Uterus (tissue), 4 donors: ENCODE measurements at places on chromosomes 7 and 10. TPM values are rescaled to one million over a fixed set of nuclear protein-coding genes. Genes with fewer than 3 reads are reported as not detected.
A peak's percentile ranks its signal among the peaks of the same experiment; 100 is the strongest.

FANK1 gene
- 6.7 TPM for total RNA-seq

TMEM184A gene
- total RNA-seq = not detected

SYT15B gene
- 2.6 TPM for total RNA-seq

VWDE gene
- total RNA-seq = 23.2 TPM

ATAD1 gene
- total RNA-seq = 48.3 TPM

HOXA10 gene
- 114 TPM for total RNA-seq

LLCFC1 gene
- total RNA-seq = not detected

DNA sequence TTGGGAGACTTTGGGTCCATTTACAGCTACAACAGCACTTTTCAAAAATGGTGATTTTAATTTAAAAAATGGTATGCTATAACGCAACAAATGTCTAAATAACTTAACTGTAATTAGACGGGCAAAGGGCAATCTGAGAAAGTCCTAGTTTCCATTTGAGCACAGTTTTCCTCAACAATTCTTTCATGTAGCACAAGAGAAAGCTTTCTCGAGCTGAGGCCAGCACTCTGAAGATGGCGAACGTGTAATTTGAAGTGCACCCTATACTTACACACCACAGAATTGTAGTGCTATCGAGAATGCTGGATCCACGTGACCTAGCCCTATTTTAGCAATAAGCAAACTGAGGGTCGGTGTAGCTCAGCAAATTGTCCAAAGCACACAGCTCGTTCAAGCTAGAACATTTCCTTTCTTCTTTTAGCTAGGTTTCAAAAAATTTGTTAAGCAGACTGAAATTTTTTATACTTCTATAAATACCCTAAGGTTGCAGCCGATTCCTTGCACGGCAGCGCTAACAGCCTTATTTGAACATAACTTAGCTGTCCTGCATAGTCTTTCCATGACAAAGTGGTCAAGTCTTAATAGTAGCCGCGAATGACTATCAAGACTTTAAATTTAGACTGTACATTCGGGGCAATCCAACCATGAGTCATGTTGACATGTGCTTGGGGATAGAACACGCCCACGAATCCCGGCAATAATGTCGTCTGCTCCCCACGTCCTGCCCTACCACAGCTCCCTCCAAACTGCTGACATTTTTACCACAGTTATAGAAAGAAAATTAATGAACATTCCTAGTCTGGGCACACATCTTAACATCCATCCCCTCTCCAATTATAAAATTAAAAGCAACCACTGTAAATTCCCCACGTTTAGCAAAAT, 10.0 kb downstream of the KLF6 start:
- DNase-seq = peak; percentile 59

DNA sequence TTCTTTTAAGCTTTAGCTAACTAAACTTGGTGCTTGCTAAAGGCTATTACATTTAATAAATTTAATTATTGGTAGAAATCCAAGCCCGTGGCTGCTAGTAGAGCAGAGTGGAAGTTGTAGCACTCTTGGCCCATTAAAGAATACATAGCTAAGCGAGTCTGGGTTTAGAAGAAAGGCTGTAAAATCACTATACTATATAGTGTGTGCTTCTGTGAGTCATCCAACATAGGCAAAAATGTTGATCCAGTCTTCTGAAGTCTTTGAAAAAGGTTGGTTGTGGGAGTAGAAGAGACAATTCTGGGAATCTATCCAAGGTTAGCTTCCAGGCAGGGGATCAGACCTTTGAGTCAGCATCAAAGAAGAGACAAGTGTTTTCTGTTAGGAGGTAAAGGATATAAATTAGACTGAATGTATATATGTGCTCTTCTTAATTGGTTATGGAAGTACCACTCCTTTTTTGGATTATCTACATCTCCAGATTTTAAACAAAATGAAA, 664.2 kb downstream of the NXPH1 start:
- DNase-seq = no peak

DNA sequence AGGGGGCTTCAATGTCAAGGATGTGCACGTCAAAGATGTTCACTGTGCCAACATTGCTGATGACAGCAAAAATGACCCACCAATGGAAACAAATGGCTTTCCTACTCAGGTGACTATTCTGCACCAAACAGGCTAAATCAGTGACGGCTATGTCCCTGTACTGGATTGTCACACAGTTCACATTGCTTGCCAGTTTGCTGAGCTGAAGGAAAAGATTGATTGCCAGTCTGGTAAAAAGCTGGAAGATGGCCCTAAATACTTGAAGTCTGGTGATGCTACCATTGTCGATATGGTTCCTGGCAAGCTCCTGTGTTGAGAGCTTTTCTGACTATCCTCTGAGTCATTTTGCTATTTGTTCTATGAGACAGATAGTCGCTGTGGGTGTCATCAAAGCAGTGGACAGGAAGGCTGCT, 202.2 kb upstream of the ETV1 start:
- DNase-seq = no peak

DNA sequence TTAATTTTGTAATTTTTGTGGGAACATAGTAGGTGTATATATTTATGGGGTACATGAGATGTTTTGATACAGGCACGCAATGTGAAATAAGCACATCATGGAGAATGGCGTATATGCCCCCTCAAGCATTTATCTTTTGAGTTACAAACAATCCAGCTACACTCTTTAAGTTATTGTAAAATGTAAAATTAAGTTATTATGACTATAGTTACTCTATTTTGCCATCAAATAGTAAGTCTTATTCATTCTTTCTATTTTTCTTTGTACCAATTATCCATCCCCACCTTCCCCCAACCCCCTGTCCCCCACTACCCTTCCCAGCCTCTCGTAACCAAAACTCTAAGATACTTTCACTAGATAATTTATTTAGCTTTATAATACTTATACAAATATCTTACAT, 7.8 kb upstream of the PNPLA8 start:
- DNase-seq = no peak

DNA sequence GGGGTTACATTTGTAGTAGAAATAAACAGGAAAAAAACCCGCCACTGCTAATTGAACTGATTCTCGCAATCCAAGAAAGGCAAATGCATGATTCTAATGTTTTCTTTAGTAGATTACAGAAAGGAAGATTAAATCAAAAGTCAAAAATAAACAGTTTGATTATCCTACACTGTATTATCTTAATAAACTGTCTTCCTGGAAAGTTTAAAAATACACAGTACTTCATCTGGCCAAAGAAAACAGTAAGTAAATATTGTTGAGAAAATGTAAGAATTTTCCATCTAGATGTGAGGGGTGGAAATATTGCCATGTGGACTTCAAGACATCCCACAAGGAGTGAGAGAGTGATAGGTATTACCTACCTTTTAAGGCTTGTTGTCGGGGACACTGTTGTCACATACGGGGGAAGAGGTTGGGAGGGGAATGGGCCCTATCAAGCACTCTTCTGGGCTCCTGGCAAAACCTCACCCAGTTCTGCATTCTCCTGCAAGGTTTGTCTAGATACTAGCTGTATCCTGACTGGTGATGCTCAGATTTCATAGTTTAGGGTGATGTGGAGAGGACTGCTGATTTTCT, 17.8 kb downstream of the GRK5 start:
- no peak for DNase-seq

GRCh38 chr10:91983416-91983815, 59.8 kb downstream of the BTAF1 start:
- no peak for DNase-seq

GRCh38 chr10:48900371-48900801, 39.3 kb downstream of the LRRC18 start:
- no peak for DNase-seq

GRCh38 chr10:15149042-15149771, 19.3 kb downstream of the NMT2 start:
- no peak for DNase-seq

- no peak for DNase-seq
Measured at GRCh38 chr7:66399566-66399965, 194.4 kb downstream of the TPST1 start.

GRCh38 chr10:130557181-130557845, 421.1 kb downstream of the GLRX3 start:
- no peak for DNase-seq

DNA sequence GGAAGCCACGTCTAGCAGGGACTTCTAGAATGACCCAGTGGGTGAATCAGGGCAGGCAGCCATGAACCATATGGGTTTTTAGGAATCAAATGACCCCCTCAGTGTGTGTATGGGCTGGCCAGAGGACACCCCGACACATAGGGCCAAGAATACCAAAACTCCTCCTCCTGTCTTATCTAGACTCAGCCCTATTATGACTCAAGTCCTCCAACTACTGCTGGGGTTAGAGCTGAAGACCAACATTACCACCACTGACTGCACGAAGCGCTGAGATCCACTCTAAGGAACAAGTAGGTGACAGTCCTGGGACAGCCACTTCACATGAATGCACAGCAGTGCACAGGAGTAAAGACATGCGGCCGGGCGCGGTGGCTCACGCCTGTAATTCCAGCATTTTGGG, 11.5 kb upstream of the SVOPL start:
- DNase-seq = no peak

DNA sequence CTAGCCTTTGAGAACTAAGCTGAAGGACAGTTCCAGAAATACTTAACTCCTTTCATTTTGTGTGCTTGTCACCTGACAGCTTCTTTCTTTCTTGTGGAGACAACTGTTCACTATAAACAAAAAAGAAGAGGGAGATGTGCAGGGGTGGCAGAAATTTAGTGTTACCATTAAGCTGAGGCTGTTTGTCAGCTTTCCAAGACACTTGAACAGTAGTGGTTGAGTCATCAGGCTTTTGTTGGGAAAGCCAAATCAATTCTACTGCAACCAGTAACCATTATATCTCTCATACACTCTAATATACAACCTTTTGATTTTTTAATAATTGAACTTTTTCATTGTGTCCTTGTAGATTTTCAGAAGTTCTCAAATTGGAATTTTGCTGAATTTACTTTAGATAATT, 75.3 kb downstream of the POLL start:
- DNase-seq = no peak

DNA sequence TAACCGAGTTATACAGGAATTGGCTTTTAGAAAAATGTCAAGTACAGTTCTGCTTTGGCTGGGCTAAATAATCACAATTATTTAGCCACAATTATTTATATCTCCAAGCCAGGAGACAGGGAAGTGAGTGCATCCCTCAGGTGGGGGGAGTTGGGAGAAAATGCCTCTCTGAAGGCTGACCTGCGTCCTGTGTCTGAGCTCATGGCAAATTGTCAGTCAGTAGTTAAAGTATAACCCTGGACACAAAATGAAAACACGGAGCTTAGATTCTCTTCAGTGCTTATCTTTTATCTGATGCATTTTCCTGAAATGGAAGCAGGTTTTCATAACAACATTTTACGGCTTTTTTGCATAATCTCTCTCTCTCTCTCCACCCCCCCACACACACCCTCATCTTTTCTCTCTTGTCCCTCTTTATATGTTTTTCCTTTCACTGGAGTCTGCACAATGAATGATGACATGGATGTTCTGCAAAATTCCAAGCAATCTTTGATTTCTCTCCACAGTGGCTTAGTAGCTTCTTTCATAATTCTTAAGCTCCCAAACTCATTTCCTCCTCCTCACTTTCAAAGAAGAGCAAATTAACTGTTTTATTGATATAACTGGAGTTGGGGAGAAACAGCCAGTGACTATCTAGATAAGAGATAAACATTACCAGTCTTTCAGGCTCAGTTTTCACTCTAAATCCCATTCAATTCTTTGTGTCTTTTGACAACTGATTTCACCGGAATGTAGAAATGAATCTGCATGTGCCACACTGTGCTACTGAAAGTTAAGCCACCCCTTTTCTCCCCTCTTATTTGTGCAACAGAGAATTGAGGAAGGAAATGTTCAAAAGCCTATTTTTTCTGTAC, 521.4 kb upstream of the GHITM start:
- no peak for DNase-seq

DNA sequence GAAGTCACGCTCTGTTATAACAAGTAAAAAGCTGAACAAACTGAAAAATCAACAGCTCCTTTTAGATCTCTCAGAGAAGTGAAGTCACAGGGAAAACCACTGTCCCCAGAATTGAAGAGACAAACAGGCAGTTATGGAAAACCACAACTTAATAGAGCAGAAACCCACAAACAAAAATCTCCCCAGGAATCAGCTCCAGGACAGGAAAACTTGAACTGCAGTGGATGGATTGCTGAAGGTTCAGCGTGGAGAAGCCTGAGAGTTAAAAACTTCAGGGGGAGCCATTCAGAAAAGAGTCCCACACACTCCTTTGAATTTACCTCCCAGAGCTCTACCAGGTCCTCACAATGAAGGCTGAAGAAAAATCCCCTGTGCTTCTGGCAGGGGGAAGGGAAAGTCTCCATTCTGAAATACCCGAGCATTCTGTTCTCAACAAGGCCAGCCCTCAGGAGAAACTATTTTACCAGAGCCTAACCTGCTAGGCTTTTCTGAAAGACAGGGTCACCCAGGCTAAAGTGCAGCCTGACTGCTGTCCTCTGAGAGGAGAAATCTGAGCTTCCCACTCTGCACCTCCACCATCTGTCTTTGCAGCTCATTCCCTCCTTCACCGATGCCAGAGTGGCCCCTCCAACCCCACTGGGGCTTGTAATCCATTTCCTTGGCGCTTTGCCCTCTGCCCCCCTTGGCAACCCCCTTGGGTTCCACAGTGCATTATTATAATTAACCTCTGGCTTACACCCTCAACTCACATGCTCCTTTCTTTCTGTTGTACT, 65.0 kb upstream of the CCNY start:
- DNase-seq = no peak

- no peak for DNase-seq
Measured at GRCh38 chr10:1157615-1157933, 101.4 kb downstream of the WDR37 start.

DNA sequence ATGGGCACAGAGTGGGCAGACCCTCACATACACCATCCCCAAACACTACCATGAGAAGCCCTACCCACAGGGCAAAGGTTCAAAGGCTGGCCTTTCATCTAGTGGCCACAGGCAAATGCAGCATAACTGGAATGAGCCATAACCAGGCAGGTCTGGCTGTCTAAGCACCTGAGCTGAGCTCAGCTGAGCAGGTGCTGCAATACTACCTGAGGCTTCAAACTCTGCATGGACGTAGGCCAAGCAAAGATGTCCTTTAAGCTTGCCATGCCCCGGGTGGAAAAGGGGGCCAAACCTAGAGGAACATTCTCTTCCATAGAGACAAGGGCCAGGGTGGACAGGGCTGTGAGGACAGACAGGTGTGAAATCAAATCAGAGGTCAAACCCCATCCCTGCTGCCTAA, 65.3 kb upstream of the CAMK2B start:
- DNase-seq = no peak

DNA sequence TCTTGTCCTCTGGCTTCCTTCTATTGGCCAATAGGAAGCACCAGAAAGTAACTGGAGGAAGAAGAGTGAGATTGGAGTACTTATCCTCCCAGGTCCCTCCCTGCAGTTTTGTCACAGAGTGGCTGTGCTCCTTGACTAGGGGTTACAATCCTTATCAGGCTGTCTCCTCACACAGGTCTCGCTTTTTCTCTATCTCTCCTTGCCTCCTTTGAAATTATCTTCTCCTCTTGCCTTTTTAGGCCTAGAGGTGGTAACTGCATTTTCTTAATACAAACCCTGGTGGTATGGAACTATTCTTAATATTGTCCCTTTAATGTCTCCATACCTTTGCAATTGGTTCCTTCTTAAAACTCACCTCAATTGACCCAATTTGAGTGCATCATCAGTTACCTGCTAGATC, 2.7 kb downstream of the PRSS37 start:
- no peak for DNase-seq
